ENCODE measurements at places on chromosomes 6 and 20.
A peak's percentile ranks its signal among the peaks of the same experiment; 100 is the strongest.

DNA sequence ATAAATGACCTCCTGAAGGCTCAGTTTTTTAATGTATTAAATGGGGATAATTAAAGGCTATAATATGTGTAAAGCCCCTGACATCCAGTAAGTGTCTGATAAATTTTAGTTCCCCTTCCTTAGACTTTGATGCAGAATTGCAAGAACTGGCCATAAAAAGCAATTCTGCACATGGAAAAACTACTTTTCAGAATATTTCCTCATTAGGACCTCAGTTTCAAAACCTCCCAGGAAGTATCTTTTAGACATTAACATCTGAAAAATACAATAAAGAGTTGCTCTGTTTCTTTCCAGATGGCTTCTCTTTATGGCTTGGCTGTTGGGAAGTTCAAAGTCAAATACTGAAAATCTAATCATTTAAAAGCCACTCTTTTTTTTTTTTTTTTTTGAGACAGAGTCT, 106.3 kb upstream of the ZNF217 start:
- H3K36me3 ChIP-seq: no peaks in the 10 kb centered on the region
- no peaks in the 10 kb centered on the region for H3K27me3 ChIP-seq
- ATAC-seq: no peak

GRCh38 chr6:134015719-134016557, 36.5 kb downstream of the SLC2A12 start:
- no peak for ATAC-seq
- no peaks in the 10 kb centered on the region for H3K27me3 ChIP-seq
- H3K4me3 ChIP-seq: no peak overlapping the region

DNA sequence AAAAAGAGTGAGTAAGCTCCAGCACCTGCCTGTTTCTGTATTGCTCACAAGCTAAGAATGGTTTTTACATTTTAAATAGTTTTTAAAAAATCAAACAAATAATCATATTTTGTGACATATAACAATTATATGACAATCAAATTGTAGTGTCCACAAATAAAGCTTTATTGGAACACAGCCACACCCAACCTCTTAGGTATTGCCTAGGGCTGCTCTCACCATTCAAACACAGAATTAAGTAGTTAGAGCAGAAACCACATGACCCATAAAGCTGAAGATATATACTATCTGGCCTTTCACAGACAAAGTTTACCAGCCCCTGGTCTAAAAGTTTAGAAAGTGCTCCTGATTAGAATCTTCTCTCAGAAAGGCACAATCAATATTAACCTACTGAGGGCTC, 11.2 kb downstream of the TNFRSF21 start:
- no peak overlapping the region for H3K27ac ChIP-seq
- H3K4me3 ChIP-seq: no peak overlapping the region
- no peaks in the 10 kb centered on the region for H3K36me3 ChIP-seq
- no peaks in the 10 kb centered on the region for H3K27me3 ChIP-seq
- ATAC-seq: no peak

GRCh38 chr20:41366546-41367392, at the start of gene EMILIN3:
TSS of gene EMILIN3 (minus strand) at chr20:41366818. CDS start at chr20:41366634, 184 bp downstream.
- ATAC-seq: peak; percentile 37
- no peak within 1 kb of the TSS for H3K27ac ChIP-seq
- H3K4me1 ChIP-seq: peaks cover 7% of the 10 kb centered on the region
- no peaks in the 10 kb centered on the region for H3K36me3 ChIP-seq
- peaks cover 68% of the 10 kb centered on the region for H3K27me3 ChIP-seq

DNA sequence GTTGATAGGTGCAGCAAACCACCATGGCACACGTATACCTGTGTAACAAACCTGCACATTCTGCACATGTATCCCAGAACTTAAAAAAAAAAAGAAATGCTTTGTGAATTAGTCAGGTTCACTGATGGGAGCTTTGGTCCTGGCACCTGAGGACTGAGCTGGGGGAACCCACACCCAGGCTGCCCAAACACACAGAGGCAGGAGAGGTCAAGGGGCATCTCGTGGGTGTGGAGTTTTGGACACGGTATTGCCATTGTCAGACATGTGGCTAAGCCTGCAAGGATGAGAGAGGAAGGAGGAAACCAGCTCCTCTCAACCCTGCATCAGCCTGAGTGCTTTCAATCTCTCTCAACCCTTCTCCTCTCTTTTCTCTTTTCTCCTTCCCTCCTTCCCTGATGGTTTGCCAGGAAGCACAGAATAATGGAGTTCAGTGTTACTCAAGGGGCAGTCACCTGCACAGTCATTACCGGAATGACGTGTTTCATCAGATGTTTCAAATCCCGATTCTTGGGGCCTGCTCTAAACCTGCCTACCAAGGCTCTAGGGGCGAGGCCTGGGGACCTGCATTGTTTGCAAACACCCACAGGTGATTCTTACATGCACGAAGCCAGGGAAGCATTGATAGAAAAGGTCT, 89.9 kb upstream of the NEDD9 start:
- H3K36me3 ChIP-seq: no peaks in the 10 kb centered on the region
- no peaks in the 10 kb centered on the region for H3K27me3 ChIP-seq
- H3K4me1 ChIP-seq: no peaks in the 10 kb centered on the region
- H3K27ac ChIP-seq: no peak overlapping the region
- no peak overlapping the region for H3K4me3 ChIP-seq
- no peak for ATAC-seq

DNA sequence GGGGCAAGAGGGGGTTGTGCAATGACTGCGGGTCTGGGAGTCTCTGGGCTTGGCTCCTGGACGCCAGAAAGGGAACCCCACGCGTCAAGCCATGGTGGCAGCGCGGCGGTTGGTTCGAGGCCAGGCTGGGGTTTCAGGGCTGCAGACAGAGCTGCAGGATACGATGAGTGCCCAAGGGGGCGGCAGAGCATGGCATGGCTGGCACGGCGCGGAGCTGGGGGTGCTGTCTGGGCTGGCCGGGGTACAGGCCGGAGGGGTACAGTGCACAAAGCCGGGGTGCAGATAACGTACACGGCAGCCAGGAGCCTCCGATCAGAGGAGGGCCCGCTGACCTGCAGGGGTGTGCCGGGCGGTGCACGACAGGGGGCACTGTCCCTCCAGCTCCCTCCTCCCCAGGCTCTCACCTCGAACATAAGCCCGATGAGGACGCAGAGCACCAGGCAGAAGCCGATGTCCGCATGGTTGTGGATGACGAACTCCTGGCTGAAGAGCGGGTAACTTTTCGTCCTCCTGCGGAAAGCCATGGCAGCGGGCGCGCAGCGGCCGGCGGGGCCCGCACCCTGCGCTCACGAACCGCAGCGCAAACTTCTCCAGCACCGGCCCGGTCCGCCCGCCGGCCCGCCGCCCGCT, 353 bp downstream of the TRAM2 start:
- peak; percentile 76 for ATAC-seq
- H3K27ac ChIP-seq: peak overlapping the region; percentile 100
- no peaks in the 10 kb centered on the region for H3K36me3 ChIP-seq
- H3K4me1 ChIP-seq: peaks cover 62% of the 10 kb centered on the region
- peak overlapping the region; percentile 66 for H3K4me3 ChIP-seq

DNA sequence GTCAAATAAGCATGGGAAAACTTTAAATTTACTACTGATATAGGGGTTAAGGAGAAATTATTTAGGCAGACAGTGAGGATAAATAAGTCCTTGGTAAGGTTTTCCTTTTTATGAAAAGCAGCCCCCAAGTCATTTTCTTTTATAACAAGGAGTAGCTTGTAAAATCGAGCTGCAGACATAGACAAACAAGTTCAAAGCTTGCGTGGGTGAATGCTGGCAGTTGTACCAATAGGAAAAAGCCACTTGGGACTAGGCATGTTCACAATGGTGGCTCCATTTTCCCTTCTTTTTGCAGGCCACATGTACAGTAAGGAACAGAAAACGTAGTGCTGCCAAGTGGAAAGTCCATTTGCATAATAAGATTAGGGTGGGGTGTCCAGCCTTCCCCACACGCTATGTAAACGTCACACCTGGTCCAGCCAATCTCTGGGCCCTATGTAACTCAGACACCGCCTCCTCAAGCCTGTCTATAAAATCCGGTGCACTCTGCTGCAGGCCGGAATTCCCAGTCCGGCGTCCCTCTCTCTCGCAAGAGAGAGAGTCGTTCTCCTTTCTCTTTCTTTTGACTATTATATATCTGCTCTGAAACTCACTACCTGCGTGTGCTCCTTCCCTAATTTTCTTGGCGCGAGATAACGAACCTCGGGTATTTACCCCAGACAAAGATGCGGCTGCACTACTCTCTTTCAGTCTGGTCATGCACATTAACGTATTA, 217.1 kb upstream of the MAN1A1 start:
- H3K27me3 ChIP-seq: no peaks in the 10 kb centered on the region
- ATAC-seq: no peak
- no peak overlapping the region for H3K4me3 ChIP-seq
- no peaks in the 10 kb centered on the region for H3K4me1 ChIP-seq
- no peak overlapping the region for H3K27ac ChIP-seq

- no peak overlapping the region for H3K27ac ChIP-seq
- H3K4me3 ChIP-seq: no peak overlapping the region
- no peaks in the 10 kb centered on the region for H3K36me3 ChIP-seq
- H3K27me3 ChIP-seq: no peaks in the 10 kb centered on the region
- no peak for ATAC-seq
Observed at GRCh38 chr6:137119196-137120104, 54.0 kb downstream of the IL22RA2 start.

DNA sequence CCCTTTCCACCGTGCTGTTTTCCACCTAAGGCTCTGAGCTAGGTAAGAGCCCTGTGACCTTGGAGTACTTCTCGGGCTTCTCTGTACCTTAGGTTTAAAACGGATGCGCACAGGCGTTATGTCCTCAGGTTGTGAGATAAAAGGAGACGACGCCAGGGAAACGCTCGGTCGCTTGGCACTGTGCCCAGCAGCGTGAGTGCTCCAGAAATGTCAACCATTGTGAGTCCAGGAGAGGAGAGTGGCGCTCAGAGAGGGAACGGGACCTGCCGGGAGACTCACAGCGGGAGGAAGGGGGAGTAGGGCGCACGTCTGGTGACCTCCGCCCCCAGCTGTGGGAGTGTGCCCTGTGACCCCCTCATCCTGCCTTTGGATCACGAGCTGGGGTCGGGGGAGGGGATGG, 33.8 kb upstream of the SCRT2 start:
- no peak for ATAC-seq
- H3K27ac ChIP-seq: no peak overlapping the region
- H3K36me3 ChIP-seq: no peaks in the 10 kb centered on the region
- peak overlapping the region; percentile 28 for H3K4me3 ChIP-seq

GRCh38 chr6:156777577-156778453, 637 bp downstream of the ARID1B start:
- H3K4me1 ChIP-seq: peaks cover 48% of the 10 kb centered on the region
- no peaks in the 10 kb centered on the region for H3K27me3 ChIP-seq
- peak; percentile 24 for ATAC-seq
- peak overlapping the region; percentile 81 for H3K4me3 ChIP-seq

DNA sequence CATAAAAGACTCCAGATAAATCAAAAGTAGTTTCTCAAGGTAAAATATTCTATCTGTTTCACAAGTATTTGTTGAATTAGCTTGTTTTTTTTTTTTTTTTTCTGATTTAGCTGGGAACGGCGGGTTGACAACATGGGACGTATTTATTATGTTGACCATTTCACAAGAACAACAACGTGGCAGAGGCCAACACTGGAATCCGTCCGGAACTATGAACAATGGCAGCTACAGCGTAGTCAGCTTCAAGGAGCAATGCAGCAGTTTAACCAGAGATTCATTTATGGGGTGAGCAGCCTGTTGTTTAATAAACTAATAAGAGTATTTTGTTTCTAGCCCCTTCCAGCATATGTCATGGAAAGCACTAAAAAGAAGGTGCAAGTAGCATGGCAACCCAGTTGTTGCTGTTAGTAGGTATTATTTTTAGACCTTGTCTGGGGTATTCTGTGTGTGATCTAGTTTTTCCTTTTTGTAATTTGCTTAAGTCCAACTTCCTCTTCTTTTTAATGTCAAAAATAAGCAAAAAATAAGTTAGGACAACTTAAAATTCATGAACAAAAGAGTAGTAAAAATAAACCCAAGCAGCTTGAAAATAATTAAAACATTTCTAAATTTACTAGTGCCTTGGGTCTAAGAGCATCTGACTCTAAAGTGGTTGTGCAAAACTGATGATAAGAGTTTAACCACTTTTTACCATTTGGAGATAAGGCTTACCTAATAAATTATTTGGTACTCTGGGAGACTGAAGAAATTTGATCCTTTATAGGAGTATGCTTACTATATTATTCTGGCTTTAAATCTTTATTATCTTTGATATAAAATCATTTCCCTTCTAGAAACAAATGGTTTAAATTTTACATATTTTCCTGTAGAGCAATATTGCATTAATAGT, 70.8 kb upstream of the DYNLRB1 start:
- H3K27me3 ChIP-seq: no peaks in the 10 kb centered on the region
- H3K27ac ChIP-seq: no peak overlapping the region
- no peak for ATAC-seq
- H3K4me3 ChIP-seq: no peak overlapping the region
- H3K4me1 ChIP-seq: no peaks in the 10 kb centered on the region

DNA sequence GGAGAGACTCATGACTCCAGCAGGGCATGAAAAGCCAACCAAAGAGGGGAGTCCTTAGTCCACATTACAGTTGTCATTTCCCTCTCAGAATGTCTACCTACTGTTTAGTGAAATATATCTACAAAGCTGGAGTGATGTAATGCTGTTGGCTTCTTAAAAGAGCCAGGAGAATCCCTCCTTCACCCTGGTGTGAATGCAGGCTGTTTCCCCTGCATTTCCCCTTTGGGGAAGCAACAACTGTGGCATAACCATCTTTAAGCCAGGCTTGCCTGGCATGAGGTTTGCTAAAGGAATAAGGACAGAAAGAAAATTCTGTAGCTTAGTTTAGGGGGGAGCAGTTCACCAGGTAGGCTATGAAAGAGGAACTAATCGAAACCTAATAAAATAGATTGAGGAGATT, 129.5 kb downstream of the CRYBG1 start:
- no peaks in the 10 kb centered on the region for H3K4me1 ChIP-seq
- no peak overlapping the region for H3K4me3 ChIP-seq
- peaks cover 23% of the 10 kb centered on the region for H3K27me3 ChIP-seq
- no peaks in the 10 kb centered on the region for H3K36me3 ChIP-seq
- ATAC-seq: no peak

DNA sequence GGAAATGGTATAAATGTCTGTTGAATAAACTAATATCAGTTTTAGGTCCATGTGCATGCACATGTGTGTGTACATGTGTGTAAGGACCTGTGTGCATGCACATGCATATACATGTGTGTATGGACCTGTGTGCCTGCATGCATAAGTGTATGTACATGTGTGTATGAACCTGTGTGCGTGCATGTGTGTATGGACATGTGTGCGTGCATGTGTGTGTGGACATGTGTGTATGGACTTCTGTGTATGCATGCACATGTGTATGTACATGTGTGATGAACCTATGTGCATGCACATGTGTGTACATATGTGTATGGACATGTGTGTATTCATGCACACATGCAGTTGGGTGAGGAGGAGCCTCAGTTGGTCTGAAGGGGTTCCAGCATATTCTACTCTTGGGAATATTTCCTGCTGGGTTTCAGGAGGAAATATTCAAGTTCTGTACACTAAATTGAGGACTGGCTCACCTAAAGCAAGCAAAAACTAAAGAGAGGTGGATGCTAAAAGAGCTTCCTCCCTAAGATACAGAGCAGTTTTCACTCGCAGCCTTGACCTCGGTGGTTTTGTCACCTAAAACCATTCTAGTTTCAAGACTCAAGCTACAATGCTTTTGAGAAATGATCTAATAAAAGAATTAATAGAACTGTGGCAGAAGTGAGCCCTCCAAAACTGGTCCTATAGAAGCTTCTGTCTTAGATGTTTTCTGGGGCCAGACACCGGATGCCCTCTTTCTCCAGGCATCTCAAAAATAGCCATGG, 742.8 kb downstream of the MAFB start:
- ATAC-seq: no peak
- no peaks in the 10 kb centered on the region for H3K27me3 ChIP-seq
- no peaks in the 10 kb centered on the region for H3K4me1 ChIP-seq
- no peak overlapping the region for H3K4me3 ChIP-seq
- H3K36me3 ChIP-seq: no peaks in the 10 kb centered on the region

All from gastroesophageal sphincter (tissue), 4 donors.